Spinal cord (tissue), 10 donors: ENCODE measurements at places on chromosomes 7 and 10.

- DNase-seq = no peak
Measured at GRCh38 chr10:75736151-75736640, 304.8 kb downstream of the LRMDA start.

GRCh38 chr7:42071372-42072261, 165.4 kb downstream of the GLI3 start:
- DNase-seq = no peak

DNA sequence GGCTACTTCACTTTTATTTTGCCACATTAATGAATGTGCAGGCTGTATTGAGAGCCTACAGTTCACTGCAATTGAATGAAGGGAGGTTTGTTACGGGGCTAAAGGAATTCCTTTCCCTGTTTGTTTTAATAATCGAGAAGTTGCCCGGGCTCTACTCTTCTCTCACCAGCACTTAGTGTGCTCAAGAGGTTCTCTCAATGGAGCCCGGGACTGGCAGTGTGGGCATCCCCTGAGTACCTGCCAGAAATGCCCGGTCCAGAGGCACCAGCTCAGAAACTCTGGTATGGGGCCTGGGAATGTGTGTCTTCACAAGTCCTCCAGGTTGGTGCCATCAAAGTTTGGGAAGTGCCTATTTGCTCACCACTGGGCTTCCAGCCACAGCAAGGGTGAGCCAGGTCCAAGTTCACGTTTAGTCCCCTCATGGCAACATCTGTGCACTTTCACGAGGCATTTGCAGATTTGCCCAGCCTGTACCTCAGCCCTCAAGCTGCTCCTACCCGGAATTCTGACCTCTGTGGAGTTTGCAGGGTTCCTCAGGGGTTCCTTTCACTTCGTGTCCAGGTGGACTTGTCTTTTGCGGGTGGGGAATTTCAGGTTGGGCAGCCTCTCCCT, 622.4 kb downstream of the SDK1 start:
- DNase-seq = no peak

DNA sequence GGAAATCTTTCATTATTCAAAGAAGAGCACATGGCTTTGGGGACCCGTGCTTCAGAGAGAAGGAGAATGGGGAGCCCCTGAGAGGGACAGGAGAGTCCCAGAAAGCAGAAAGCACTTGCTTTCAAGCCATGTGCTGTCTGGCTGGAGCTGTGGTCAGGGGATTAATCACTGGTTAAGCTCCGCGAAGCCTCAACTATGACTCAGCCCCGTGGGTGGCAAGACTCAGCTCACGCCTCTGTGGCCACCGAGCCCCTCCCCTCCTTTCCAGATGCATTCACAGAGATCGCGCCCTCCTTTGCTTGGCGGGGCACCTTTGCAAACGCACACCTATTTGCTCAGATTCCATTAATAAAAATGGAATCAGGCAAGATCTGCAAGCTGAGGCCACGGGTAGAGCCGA, 202.9 kb upstream of the TCERG1L start:
- DNase-seq = no peak

- no peak for DNase-seq
Measured at GRCh38 chr10:75530299-75530698, 98.9 kb downstream of the LRMDA start.

DNA sequence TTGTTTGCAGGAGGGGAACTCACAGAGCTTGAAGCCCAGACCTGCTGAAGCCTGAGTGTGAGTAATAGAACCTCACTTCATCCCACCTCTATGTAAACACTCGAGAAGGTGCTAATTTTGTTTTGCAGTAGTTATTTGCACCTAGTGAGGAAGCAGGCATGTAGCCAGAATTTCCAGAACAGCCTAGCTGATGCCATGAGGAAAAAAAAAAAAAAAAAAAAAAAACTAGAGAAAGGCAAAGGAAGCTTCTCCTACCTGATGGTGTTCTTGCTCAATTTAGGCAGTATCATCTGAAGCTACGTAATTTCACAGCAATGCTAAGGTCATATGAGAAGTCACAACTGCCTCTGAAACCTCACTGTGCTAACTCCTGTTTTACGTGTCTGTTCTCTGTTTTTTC, 13.6 kb upstream of the GPR37 start:
- DNase-seq = no peak

- DNase-seq = no peak
Measured at GRCh38 chr10:13703997-13704536, 117.3 kb downstream of the PRPF18 start.

GRCh38 chr7:80997841-80998240, 79.0 kb upstream of the SEMA3C start:
- DNase-seq = no peak

DNA sequence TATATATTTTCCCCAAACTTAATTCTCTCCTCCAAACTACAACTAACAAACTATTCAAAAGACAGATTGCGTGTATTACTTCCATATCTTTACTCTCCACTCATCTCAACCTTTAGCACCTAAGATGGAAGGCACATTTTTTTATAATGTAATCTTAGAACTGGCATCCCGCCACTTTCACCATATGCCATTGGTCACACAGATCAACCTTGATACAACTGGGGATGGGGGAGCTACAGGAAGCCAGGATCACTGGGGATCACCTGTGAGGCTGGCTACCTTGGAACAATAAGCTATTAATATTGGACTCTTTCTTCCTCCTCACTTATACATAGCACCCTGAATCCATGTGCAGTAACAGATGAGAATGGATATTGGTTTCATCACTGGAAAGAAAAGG, 469.6 kb upstream of the LRRN3 start:
- no peak for DNase-seq

DNA sequence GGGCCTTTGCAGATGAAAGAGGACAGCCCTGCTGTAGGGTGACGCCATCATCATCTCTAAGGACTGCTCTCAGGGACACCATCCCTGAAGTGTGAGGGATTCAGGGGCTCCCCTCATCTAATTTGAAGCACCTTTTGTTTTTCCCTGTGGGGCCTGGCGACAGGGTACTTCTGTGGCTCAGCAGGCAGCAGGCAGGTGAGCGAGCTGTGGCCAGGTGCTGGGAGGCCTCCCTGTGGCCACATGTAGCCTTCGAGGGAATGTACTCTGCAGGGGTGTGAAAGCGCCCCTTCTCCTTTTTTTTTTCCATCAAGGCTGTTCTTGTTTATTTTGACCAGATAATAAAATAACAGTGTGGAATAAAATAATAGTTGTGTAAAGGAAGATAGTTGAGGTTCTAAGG, 118.2 kb upstream of the DPP6 start:
- DNase-seq = no peak

DNA sequence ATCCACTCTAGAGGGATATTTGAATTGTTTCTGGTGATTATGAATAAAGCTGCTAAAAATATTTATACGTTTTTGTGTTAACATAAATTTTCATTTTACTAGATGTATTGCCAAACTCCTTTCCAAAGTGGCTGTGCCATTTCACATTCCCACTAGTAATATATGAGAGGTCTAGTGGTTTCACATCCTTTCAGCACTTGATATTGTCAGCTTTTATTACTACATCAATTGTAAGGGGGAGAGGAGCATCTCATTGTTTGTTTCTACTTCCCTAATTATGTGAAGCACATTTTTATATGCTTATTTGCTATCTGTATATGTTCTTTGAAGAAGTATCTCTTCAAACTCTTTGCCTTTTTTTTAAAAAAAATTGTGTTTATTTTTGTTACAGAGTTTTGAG, 184.5 kb downstream of the ADK start:
- DNase-seq = no peak

DNA sequence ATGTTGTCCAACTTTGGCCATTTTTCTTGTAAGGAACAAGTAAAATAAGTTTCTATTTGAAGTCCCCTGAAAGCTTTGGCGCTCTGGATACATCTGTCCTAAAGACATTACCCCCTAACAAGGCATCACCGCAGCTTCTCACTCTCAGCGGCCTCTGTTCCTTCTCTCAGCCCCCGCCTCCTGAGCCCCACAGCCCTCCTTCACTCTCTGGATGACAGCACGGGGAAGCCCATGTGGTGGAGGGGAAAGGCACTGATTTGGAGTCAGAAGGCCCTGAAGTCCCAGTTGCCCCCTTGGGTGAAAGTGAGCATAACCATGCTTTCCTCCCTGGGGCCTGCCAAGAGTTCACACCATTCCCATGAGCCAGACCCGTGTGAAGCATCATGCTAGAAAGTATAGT, 4.6 kb downstream of the H2BK1 start:
- no peak for DNase-seq

DNA sequence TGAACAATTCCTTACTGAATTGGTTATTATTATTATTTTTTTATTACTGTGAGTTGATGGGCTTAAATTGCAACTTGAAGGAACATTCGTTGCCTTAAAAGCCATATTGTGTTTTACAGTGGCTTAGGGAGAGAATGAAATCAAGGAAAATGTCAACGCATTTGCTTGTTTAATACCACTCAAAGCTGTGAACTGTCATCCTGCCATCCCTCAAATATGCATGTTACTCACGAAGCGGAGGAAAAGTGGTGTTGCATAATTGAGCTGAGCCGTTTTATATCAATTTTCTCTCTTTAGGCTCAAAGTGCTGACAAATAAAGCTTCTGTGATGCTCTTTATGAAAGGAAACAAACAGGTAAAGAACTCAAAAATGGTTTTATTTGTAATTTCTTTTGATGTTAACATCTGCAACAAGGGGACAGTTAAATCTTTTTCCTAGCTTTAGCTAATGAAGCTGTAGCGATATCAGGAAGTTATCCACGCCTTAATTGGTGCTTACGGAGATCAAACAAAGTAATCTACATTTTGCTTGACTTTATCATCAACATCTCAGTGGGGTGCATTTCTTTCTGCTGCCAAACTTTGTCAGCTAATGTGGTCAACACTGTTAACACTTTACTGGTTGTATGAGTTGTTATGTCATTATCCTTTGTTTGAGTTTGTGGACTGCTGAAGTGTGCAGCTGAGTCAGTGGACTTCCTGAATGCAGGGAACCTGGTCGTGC, 33.1 kb downstream of the GLRX3 start:
- DNase-seq = no peak

DNA sequence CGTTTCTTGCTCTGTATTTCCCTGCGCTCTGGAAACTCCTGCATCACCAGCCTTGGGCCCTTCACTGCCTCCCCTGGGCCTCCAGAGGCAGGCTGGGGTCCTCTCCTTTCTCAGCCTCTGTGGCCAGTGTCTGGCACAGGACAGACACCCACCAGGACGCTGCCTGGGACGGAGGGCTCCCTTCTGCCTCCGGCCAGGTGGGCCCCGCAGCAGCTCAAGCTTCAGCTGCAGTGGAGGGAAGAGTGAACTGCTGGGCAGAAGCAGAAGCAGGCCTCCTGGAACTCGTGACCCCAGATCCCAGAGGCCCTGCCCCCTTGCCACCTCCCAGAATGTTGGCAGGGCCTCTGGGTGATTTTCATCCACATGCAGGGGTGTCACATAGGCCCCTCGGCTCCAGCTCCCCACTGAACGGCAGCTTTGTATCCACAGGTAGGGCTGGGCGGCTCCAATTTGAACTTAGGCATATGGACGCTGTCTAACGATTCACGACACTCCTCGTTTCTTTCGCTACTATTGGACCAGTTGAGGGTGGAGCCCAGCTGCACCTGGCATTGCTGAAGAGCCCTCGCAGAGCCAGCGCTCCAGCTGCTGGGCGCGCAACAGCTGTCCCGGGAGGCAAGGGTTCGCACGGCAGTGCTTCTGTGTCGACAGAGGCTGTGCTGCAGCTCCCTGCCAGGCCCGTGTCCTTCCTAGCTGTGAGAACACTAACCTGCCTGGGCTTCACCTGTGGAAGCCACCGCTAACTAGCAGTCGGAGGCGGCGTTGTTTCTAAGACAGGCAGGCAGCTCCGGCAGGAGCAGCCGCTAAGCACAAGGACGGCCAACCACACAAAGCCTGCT, 18.4 kb upstream of the GPR146 start:
- DNase-seq = no peak

DNA sequence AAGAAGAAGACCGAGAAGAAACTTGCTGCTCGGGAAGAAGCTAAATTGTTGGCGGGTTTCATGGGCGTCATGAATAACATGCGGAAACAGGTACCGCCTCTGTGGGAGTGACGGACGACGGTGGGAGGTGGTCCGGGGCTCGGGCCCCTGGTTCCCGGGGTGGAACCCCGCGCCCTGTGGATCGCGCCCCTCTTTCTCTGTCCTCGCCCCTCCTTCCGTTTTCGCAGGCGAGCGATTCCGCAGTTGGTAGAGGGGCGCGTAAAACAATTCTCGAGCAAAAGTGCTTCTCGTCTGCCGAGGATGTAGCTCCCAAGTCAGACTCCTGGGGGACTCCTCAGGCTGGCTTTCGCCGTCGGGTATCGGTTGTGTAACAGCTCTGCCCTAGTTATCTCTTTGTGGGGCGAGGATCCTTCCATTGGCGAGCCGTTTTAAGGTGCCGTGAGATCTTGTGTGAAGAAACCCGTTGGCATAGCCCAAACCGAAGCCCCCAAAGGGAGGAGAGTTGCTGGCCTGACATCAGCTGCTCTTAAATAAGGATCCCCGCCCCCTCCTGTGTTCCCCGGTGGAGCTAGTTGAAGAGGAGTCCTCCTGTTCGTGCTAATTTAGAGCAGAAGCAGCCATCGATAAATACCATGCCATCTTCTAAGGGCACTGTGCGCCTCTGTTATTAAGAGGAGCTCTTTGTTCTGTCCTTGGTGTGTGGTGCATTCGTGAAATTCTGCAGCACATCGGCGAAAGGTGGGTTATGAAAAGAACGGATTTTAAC, 655 bp downstream of the KLHL7 start:
- DNase-seq = peak; percentile 89

DNA sequence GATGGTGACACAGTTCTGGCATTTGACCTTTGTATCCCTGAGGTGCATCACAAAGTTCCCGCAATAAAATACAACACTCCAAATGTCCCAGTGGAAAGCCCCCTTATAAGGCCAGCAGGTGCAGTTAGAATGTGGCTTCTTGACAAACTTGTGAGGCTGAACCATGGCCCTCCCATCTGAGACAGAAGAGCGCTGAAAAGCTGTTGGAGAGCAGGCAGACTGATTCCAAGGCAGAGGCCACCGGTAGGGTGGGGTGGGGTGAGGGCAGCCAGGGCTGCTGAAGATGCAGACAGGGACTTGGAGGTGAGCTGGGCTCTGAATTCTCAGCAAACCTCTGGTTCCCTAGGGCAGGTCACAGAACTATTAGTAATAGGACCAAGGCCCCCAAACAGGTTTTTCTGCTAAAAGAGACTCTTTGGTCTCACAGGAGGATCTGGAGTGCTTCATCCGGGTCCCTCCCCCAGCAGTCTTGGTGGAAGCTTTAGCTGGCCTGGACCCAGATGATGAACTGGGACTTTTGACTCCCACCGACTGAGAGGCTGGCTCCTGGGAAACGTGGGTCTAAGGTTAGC, 15.6 kb upstream of the CHST3 start:
- DNase-seq = no peak

DNA sequence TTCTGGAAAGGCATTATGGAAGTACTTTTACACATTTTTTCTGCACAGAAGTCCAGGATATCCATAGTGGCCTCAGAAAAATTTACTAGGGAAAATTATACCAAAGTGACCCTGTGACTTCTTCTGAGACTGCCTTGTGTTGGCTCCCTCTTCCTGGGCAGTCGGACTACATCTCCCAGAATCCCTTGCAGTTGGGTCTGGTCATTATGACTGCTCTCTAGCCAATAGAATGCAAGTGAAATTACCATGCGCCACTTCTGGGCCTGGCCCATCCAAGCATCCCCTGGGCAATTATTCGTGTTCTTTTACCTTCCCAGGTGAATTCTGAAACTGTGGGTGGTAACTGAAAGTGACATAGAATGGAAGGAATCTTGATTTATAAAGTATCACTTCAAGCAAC, 430.9 kb downstream of the ACTR3B start:
- no peak for DNase-seq
